Retinal pigment epithelial cell (primary cell): ENCODE measurements at places on chromosomes 1 and 21.

GRCh38 chr1:41411229-41411628 lies 50.0 kb downstream of the FOXO6 start:
- no peak for DNase-seq

DNA sequence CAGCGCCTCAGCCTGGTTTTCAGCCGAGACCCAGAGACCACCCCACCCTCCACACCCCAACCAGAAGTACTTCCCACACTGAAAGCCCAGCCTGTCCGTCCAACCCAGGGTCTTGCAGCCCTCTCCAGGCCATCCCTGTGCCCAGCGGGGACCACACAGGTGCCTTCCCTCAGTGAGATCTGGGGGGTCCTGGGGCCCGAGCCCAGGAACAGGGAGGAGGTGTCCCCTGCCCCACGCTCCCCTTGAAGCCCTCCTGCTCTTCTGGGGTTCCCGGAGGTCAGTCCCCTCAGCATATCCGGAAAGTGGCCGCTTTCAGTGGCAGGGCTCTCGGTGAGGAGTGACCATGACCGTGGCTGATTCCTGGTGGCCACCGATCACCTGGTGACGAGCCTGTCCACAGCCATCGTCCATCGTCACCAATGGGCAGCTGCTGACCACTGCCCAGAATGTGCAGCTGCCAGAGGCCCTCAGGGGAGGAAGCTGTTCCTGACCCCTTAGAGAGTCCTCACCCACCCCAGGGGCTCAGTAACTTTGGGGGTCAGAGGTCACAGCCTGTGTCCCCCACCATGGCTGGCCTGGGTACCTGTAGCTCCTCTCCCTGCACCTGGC lies 3.4 kb downstream of the TMEM240 start:
- DNase-seq, result no peak

GRCh38 chr1:86714561-86715244 lies 10.3 kb downstream of the SH3GLB1 start:
- no peak for DNase-seq

- DNase-seq, result no peak
These were observed 21.6 kb upstream of the SLAMF6 start for GRCh38 chr1:160544647-160545046.

GRCh38 chr1:184504955-184505338 lies 118.1 kb downstream of the C1orf21 start:
- DNase-seq, result no peak

DNA sequence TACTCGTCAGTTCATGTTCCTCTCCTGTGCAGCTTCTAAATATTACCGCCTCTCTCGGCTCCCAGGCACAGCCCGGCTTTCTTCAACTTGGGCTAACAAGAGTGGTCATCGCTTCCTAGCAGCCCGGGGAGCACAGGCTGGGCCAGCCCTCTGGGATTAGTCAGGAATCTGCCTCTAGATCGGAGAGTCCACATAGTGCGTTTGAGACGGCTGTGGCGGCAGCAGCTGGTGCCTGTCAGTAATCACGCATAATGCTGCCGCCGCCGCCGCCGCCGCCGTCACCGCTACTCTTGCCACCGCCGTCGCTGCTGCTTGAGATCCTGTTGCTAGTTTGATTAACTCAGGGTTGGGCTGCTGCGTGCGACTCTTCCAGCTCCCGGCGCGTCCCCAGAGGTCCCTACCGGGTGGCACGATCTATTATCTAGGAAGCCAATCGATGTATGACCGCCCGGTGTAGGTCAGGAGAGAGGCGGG lies at the start of gene RXRG:
RXRG (minus strand) TSS at position 230 of the 474 bp plus-strand sequence. CDS start 233 bp downstream, outside the sequence.
- DNase-seq, result peak; percentile 6

GRCh38 chr1:39849203-39849602 lies 34.1 kb downstream of the TRIT1 start:
- DNase-seq, result no peak

- no peak for DNase-seq
These were observed 240.5 kb upstream of the SNX7 start for GRCh38 chr1:98421085-98421435.

DNA sequence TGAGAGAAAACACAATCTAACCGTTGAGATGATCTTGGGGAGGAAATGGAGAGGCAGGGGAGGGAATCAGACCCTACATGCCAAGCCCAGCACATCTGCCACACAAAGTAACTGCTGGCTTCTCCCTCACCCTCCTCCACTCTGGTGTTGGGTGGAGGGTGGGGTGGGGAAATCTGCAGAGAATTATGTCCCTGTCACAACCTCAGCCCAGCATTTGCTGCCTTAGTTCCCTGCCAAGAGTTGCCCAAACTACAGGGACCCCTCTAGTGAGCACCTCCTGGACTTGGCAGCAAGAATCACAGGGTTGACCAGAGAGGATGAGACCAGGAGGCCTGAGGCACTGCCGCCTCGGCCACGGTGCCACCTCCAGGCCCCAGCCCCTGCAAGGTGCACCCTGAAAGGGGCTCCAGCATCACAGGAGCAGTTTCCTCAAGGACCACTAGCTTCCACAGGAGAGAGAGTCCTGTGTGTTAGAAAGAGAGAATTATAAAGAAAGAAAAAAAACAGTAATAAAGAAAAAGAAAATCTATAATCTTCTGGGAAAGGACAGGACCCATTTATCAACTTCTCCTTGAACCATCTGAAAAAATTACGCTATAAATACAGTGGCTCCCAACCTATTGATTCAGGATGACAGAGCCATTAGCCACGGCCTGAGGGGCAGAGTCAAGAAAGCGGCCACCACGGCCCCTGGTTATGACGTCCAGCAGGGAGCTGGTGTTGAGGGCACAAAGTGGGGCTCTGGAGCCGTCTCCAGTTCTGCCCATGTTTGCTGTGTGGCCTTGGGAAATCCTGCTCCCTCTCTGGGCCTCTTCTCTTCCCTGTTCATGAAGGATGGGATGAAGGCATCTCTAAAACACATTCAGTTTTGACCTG lies 451.7 kb downstream of the MATN1 start:
- no peak for DNase-seq

GRCh38 chr1:7341145-7341905 lies 429.8 kb upstream of the VAMP3 start:
- no peak for DNase-seq

DNA sequence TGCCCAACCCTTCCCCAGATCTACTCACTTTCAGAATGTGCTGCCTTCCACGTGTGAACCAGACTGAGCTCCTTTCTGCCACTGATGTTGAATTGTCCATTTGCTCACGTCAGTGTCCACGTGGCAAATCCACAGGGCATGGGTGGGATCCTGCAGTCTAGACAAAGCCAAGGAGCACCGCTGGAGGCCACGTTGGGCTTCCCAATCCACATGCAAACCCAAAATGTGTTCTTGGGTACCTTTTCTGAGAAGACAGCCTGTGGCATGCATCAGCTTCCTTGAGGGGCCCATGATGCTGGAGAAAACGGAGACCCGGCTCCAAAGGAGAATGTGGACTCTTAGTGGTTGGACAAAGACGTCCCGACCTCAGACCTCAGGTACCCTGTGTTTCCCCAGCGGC lies 87.6 kb downstream of the PDE9A start:
- no peak for DNase-seq

GRCh38 chr1:15943328-15943991 lies 32.4 kb downstream of the ZBTB17 start:
- DNase-seq, result no peak

- DNase-seq, result no peak
These were observed 15.9 kb upstream of the EDN2 start for GRCh38 chr1:41500378-41500777.

GRCh38 chr21:42028766-42029425 lies 18.7 kb upstream of the ZBTB21 start:
- no peak for DNase-seq

- no peak for DNase-seq
These were observed 282.8 kb upstream of the PROX1 start for GRCh38 chr1:213704941-213705340.

DNA sequence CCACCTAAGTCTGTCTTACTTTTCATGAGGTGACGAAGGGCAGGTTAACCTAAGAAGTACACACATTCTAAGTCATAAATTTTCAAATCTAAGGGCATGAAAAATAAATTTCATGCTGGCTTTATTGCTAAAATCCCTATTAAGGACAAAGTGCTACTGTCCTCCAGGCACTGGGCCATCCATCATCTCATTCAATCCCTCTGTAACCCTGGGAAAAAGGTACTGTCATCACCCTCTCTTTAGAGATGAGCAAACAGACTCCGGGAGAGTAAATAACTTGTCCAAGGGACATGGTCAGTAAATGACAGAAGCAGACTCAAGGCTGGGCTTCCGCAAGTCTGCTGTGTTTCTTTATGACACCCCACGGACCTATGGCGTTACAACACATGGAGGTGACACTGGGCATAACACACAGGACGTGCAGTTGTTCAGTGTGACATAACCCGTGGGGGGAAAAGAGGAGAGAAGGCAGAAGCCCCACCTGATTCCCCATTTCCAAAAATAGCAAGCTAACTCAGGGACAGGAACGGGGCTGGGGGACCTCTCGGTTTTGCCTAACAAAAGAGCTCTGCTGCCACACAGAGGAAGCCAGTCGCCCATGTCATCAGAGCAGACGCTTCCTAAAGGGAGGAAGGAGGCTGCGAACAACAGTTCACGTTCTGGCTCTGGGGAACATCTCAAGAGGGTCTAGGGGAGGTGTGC lies 12.5 kb upstream of the SRM start:
- no peak for DNase-seq

DNA sequence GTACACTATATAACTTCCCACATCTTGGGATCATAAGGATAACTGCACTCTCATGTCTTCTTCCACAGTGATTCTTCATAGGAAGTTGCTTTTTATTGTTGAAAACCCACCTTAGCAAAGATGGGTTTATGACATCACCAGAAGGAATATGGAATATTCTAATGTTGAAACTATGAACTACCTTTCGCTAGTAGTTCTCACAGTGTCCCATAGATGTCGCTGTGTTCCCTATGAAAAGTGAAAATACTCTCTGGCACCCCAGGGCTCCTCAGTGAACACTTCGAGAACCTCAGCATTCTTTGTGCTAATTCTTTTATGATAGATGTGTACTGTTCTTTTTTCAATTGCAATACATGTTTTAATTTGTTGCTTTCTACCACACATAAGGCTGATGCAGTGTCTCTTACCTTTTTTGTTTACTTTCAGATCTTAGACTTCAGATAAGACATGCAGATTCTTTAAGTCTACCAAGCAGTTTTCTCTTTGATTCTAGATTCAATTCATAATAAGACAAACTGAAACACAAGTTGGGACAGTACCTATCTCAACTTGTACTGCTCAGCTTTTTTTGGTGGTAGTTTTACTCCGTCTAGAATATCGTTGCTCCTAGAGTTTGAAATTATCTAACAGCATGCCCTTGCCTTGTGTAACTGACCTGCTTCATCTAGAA lies 90.8 kb downstream of the GTF2B start:
- no peak for DNase-seq

DNA sequence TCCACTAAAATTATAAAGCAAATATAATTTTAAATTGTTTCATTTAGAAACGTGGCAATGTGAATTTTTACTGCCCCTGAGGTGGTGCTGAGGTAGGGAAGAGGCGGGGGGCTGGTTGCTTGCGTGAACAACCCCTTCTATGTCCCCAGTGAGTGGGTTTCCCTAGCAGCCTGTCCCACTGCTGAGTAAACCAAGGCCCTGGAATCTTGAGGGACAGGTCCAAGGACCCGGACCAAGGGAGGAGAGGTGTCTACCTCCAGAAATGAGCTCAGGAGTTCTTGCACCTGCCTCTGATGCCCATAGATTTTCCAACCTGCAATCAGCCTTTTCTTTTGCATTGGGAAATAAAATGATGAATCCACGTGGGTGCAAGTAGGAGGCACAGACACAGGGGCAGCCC lies 649 bp upstream of the LDLRAD1 start:
- DNase-seq, result no peak

DNA sequence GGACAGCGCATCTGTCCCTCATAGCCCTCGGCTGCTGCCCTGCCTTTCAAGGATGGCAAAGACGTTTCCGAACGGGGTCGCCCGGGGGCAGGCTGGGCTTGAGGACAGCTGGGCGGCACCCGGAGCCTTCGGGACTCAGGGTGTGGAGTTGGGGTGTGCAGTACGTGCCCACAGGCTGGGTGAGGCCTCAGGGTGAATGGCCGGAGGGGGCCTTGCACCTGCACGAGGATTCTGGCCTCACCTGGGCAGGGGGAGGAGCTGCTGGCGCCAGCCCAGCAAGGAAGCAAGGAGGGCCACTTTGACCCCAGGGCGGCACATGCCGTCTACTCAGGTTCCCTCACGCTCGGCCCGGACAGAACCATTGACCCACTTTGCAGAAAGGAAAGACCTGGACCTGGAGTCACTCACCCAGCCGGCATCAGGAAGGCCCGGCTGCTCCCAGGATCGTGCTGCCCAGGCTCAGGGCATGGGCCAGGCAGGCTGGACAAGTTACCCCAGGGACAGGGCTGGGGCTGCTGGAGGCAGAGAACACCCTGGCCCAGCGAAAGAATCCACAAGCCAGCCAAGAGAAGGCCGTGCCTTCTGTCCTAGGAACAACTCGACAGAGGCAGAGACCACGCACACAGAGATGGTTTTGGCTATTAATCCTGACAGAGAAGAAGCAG lies 65.1 kb upstream of the TTC34 start:
- DNase-seq, result no peak

GRCh38 chr1:116950517-116951199 lies 40.9 kb downstream of the PTGFRN start:
- DNase-seq, result no peak

DNA sequence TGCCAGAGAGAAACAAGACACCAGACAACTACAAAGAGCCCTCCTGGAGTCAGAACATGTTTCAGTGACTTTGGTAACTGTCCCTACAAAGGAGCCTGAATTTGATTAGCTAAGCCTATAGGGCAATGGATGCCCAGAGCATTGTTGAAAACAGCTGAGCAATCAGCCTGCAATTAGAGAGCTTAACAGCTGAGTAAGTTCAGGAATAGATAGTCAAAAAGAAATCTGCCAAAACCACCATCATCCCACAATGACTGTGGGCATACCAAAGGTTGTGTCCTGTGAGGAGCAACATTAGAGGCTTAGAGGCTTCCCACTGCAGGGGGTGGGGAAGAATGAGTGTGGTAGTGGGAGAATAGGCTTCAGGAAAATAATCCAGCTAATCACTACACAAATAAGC lies 32.1 kb downstream of the SH3BP5L start:
- no peak for DNase-seq

DNA sequence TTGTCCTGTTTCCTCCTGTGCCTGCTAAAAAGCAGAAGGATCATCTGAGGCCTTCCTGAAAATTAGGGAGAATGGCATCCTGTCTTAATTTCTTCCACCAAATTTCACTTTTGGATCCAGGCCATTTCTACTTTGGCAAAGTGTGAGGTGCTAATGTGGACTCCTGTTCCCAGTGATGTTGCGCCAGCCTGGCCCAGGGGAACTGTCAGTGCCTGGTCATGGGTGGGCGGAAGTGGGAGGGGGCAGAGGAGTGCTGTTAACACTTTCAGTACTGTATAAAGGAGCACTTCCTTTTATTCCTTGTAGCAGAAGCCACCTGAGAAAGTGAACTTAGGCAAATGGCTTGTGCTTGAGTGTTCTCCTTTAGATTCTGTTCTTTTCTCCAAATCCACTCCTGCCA lies 19.9 kb downstream of the ELAPOR1 start:
- no peak for DNase-seq

GRCh38 chr1:239913141-239913585 lies 178.5 kb upstream of the FMN2 start:
- no peak for DNase-seq
